ENCODE measurements at places on chromosomes 4 and X.

DNA sequence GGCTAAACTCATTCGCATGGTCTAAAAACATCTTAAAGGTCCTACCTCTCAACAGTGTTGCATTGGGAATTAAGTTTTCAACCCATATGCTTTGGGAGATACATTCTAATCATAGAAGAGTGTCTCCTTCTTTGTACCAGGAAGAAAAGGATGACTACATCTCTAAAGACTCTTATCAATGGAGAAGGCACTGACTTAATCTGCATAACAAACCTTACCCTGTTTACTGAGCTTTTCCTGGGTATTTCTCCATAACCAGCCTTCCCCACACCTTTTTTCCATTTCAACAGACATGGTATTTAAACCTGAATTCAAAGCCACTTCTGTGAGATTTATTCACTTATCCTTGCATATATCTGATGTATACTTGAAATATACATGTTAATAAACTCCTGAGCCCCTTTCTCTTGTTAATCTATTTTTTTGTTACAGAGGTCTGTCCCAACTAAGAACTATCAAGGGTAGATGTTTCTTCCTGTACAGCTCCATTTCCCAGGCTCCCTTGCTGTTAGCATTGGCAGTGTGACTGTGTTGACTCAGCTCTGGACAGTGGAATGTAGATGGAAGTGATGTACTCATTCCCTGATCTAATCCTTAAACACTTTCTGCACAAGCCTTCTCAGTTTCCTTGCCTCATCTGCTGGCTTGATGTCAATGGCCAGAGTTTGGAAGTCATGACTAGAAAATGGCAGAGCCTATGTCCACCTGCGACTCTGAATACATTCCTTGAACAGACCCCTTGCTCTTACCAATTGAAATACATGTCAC lies 148.9 kb upstream of the CPEB2 start:
- DNase-seq, result no peak

- no peak for DNase-seq
These were observed 7.9 kb upstream of the HMX1 start for GRCh38 chr4:8879574-8879973.

DNA sequence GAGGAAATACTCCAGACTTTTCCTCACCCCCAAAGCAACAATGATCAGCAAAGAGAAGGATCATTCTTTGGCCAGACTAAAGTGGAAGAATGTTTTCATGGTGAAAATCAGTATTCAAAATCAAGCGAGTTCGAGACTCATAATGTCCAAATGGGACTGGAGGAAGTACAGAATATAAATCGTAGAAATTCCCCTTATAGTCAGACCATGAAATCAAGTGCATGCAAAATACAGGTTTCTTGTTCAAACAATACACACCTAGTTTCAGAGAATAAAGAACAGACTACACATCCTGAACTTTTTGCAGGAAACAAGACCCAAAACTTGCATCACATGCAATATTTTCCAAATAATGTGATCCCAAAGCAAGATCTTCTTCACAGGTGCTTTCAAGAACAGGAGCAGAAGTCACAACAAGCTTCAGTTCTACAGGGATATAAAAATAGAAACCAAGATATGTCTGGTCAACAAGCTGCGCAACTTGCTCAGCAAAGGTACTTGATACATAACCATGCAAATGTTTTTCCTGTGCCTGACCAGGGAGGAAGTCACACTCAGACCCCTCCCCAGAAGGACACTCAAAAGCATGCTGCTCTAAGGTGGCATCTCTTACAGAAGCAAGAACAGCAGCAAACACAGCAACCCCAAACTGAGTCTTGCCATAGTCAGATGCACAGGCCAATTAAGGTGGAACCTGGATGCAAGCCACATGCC lies 89.7 kb downstream of the TET2 start:
- no peak for DNase-seq

DNA sequence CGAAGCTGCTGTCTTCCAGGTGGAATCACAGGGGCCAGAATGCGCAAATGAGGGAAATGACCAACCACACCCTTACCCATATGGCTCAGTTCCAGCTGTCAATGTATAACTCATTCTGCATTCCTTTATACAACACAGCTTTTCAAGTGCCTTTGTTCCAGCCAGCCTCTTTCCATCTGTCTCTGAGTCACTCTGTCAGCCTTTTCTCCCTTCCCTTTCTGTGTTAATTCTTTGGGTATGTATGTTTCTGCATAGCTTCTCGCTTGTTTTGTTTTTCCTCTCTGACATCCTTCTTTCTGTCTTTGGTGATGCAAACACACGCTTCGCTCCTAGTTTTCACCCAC lies 54.5 kb downstream of the RS1 start:
- DNase-seq, result peak; percentile 2

DNA sequence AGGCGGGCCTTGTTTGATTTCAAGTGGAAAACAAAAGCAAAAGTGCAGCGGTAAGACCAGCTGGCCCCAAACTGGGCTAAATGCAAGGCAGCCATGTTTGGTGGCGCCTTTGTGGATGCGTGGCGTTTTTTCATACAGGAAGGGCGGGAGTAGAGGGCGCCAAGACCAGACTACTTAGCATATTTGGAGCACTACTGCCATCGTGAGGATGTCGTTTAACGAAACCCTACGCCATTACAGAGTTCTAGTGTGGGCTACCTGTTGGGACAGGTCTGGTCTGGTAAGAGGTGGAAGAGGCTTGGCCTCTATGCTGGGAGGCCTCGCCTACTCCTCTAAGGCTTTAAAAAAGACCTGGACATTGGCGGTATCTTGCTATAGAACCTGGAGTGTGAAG lies 230.7 kb upstream of the STK26 start:
- DNase-seq, result peak; percentile 81

GRCh38 chrX:153768311-153769157 lies 4.5 kb downstream of the PLXNB3 start:
- no peak for DNase-seq

GRCh38 chr4:30269850-30270249 lies 450.3 kb upstream of the PCDH7 start:
- no peak for DNase-seq

DNA sequence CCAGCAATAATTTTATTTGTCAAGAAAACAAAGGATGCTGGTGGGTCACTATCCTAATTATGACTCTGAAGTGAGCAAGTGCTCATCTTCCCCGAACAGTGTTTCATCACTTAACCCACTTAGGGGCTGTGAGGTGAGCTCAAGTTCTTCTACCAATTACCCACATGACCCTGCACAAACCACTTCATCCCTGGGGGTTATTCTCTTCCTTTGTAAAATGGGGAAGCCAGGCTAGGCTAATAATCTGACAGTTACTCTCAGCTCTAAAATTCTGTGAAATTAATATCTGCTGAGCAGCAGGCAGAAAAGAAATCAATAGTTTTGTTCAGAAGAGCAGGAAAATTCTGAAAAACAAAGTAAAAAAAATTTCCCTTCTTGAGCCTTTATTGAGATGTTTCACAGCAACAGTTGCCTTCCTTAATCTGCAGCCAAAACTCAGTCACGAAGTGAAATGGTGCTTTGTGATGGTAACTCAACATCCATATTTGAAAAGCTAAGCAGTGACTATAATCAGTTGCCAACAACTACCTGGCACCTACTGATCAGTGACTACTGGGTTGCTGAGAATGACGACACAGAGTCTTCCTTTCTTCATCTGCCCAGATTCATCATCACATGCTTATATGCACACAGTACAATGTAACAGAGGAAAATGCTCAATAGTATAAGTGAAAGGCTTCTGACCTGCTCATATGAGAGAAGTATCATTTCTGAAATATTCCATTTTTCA lies 24.1 kb downstream of the ATP8A1 start:
- DNase-seq, result no peak

DNA sequence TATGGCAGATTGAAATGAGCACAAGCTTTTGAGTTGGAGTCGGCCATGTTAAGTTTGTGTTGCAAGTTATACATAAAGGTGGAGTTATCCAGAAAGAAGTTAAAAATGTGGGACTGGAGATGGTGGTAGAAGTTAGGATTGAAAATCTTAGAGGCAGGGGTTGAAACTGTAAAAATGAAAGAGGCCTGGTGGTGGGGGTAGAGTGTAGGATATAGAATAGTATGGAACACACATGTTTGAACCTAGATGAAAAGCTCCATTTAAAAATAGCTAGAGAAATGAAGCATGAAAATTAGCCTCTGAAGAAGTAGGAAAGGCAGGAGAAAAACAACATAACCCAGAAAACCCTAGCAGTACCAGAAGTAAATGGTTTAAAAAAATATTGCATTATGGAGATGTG lies 131.8 kb upstream of the ENPEP start:
- DNase-seq, result no peak

- no peak for DNase-seq
These were observed 1.3 kb upstream of the SOD3 start for GRCh38 chr4:24794051-24794450.

DNA sequence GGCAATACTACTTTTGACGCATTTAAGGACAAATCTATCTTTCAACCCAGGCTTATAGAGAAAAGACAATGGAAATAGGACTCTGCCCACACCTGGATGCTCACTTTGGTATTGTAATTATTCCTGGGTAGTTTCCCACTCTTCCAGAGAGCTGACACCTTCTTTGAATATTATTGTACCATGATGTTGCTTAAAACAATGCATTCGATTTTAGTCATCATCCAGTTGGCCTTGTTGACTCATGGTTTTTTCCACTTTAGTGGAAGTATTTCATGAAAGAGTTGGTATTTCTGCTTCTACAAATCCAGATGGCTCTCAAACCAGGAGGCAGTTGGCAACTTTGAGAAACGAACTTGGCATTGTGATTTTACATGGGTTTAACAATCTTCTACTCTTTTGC lies 124.2 kb downstream of the ENOX2 start:
- DNase-seq, result no peak

DNA sequence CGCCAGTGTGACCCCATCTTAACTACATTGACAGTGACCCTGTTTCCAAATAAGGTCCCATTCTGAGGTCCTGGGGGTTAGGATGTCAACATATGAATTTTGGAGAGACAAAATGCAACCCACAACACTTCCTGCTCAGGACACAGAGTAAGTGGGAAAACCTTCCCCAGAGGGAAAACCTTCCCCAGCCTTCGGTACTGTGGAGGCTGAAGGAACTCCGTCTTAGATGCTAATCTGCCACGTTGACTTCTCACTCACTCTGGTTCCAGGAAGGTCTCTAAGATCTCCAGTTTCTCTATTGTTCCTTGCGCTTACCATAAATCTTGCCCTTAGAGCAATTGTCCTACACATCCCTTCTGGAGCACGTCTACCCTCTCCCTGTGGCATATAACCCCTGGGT lies 29.7 kb upstream of the HMX1 start:
- DNase-seq, result no peak

- no peak for DNase-seq
These were observed 144.4 kb downstream of the GLUD2 start for GRCh38 chrX:121191779-121192178.

- no peak for DNase-seq
These were observed 37.2 kb downstream of the EIF4E start for GRCh38 chr4:98891478-98892337.

DNA sequence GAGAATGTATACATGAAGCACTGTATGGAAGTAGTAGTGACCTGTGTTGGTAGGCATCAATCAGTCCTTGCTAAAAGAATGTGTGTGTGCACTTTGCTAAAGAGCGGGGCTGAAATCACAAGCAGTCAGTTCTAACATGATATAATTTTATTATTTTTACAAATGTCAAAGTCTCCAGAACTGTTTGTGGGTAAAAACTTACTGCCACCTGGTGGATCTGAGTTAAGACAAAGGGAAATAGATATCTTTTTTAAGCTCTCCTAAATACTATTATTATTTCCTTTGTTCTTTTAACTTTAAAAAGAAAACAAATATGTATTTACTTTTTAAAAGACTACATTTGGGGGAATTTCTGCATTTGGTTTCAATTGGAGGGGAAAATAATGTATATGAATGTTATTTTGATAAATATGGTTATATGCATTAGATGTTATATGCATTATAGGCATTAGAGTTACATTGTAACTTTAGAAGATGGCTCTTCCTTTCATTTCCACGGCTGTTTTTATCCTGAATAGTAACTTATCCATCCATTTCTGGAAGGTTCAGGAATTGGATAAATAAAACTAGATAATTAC lies 7.8 kb upstream of the CLOCK start:
- DNase-seq, result no peak

GRCh38 chrX:118718737-118719136 lies 8.7 kb upstream of the IL13RA1 start:
- DNase-seq, result no peak

GRCh38 chrX:87583679-87584078 lies 66.1 kb downstream of the KLHL4 start:
- DNase-seq, result no peak

DNA sequence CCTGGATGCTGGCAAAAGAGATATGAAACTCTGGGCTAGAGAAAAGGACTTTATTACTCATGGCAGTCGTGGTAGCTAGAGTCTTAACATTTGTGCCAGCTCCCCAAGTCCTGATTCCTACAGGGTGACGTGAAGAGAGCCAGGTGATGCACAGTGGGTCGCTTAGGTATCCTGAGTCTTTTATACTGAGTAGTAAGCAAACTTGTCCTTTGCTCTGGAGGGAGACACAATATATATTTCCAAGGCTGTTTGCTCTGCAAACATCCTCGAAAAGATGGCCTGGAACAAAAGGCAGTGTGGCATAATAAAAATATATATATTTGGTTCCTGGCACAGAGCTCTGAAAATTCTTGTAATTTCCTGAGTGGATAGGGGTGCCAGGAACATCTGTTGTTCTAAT lies 23.0 kb downstream of the ZNF81 start:
- DNase-seq, result no peak

- peak; percentile 57 for DNase-seq
These were observed 230.7 kb upstream of the KCNIP4 start for GRCh38 chr4:22179124-22179874.

- DNase-seq, result no peak
These were observed 26.3 kb upstream of the GPM6B start for GRCh38 chrX:13843150-13843721.

DNA sequence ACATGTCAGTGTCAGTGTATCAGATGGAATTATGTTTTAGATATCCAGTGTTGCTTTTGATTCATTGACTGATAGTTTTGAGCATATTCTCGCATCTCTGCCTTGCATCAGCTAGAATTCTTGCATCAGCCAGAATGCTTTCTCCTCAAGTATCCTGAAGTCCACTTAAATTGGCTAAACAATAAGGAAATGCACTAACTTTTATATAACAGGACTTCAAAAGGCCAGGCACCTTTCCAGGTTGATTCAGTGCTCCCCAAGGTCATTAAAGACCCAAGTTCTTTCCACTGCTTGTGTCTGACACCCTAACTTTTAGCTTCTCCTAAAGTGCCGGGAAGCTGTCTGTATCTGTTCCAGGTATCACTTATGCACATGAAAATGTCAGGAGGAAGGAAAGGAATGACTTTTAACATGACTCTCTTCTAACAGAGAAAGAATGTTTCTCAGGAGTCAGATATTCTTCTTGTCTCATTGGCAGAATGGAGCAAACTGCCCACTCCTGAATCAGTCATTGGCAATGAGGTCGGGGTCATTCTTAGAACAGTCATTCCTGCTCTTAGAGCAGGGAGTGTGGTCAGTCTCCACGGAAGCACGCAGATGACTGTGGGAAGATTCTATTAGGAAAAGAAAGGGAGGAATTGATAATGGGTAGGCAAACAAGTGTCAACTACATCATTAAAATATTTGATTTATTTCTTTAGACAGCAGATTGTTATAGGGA lies 92.9 kb upstream of the TLL1 start:
- no peak for DNase-seq

- DNase-seq, result no peak
These were observed 88.5 kb downstream of the BRWD3 start for GRCh38 chrX:80721186-80721585.
